Frontal cortex (tissue), 4 donors: ENCODE measurements at places on chromosomes 1 and 21.

DNA sequence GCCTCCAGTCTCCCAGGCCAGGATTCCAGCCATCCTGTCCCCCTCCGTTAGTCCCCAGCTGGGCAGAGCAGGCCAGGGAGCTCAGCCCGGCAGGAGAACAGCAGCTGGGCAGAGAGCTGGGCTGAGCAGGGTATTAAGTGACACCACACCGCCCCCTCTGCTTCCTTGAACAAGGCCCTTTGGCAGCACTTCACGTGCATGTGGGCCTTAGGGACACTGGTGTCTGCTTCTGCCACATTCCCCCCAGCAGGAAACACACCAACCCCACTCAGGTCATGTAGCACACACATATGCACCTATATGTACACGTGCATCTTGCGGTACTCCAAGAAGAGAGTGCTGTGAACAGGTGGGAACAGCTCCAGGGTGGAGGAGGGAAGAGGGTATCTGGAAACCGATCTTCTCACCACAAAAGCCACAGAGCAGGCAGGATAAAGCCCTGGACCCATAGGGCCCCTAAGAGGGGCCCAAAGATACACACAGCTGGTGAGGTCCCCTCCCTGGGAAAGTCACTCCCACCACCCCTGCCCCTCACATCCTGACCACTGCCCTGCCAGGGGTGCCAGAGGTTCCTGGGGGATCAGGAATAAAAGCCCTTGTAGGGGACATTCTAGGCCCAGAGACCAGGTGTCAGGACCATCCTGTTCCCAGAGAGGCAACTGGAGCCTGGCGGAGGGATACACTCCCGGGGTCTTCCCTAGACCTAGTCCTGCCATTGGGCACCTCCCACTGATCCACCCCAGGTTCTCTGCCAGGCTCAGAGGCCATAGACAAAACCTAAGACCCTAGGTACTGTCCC, 4.5 kb downstream of the EPHA2 start:
- no peak for DNase-seq

DNA sequence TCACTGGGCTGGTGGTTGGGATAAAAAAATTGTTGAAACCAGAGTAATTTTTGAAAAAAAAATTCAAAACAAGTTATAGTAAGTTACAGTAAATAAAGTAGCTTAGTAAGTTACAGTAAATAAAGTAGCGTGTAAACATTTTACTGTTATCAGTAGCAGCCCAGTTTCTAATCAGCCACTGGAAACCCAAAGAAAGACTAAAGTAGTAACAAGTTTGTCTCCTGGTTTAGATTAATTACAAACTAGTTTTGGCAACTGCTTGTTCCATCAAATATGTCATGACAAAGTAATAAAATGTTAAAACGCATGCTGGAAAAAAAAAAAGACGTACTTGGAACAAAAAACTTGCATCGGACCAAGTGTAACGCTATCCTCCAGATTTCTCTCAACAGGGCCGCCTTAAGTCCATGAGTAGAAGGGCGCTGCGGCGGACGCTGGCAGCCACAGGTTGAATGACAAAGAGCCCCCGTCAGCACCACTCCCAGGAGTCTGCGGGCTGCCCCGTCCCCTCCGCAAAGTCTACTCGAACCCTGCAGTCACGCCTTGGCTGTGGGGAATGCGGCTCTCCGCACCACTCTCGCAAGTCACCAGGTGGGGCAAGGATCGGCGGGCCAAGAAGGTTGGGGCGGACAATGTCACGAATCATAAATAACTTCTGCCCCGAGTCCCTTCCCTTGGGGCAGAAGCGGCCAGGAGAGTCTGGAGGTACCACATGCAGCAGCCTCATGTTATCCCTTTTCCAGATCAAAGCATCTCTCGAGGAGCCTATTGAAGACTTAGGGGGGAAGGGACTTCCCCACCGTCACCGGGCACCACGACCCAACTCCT, 837 bp downstream of the SLC16A1 start:
- peak; percentile 41 for DNase-seq

DNA sequence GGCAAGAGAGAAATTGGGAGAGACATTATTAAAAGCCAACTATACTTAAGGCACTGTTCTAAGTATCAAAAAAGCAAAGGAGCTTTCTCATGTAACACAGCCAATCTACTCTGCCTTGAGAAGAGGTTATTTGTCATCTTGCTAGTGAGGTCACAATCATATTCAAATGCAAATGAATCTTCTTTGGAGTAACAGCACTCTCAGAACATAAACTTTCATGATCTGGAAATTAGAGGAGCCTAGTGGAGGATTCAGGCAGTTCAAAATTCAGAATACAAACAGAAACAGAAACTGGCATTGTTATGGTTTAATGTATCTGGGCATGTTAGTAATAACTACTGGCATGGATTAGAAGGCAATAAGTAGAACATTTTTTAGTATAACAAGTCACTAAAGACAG, 57.4 kb downstream of the ARID4B start:
- DNase-seq: peak; percentile 18

GRCh38 chr1:47855230-47855629, 142.0 kb downstream of the TRABD2B start:
- DNase-seq: no peak
